Esophagus mucosa (tissue), 1 donor: ENCODE measurements at places on chromosomes 12 and 14. TPM values are rescaled to one million over a fixed set of nuclear protein-coding genes. Genes with fewer than 3 reads are reported as not detected.

KLRF2 gene
- total RNA-seq, result not detected

OR10G2 gene
- not detected for total RNA-seq

TUNAR gene
- not detected for total RNA-seq

MVK gene
- 55.2 TPM for total RNA-seq

ACVRL1 gene
- total RNA-seq, result 4.9 TPM

PRB3 gene
- not detected for total RNA-seq

ERP27 gene
- total RNA-seq, result 4.5 TPM

SLC39A2 gene
- 15.7 TPM for total RNA-seq

STON2 gene
- 54.0 TPM for total RNA-seq

TMEM260 gene
- total RNA-seq, result 8.9 TPM

PRR4 gene
- 0.64 TPM for total RNA-seq

MYF5 gene
- total RNA-seq, result not detected

PTPRB gene
- total RNA-seq, result 5.1 TPM

POTEG gene
- not detected for total RNA-seq

GPRC5D gene
- not detected for total RNA-seq

DCN gene
- total RNA-seq, result 57.4 TPM

MGP gene
- total RNA-seq, result 16.7 TPM

MSI1 gene
- 0.28 TPM for total RNA-seq

XPOT gene
- total RNA-seq, result 63.3 TPM

BDKRB1 gene
- total RNA-seq, result 6.1 TPM

TMTC2 gene
- total RNA-seq, result 17.5 TPM

PTCSC3 gene
- total RNA-seq, result not detected

TOMM20L gene
- total RNA-seq, result not detected

OR10A7 gene
- not detected for total RNA-seq

CYP27B1 gene
- 1.6 TPM for total RNA-seq

PRH2 gene
- total RNA-seq, result not detected

ZDHHC22 gene
- total RNA-seq, result not detected

TMCC3 gene
- total RNA-seq, result 7.3 TPM

CD27 gene
- 0.40 TPM for total RNA-seq

PRB2 gene
- total RNA-seq, result not detected

CFAP251 gene
- 18.3 TPM for total RNA-seq

FGF6 gene
- total RNA-seq, result not detected

E2F7 gene
- 4.0 TPM for total RNA-seq

AQP6 gene
- total RNA-seq, result not detected

SLC6A13 gene
- not detected for total RNA-seq

ATL1 gene
- total RNA-seq, result 3.1 TPM

SERPINA12 gene
- not detected for total RNA-seq

HHIPL1 gene
- total RNA-seq, result 0.28 TPM

PPTC7 gene
- 14.4 TPM for total RNA-seq

OAS1 gene
- total RNA-seq, result 37.2 TPM

MFAP5 gene
- total RNA-seq, result 3.3 TPM

WSCD2 gene
- 0.32 TPM for total RNA-seq

TAS2R50 gene
- 0.68 TPM for total RNA-seq

PLCZ1 gene
- not detected for total RNA-seq

ABHD12B gene
- 0.32 TPM for total RNA-seq

IRAK3 gene
- 3.0 TPM for total RNA-seq

SDS gene
- 0.20 TPM for total RNA-seq

TMEM132D gene
- not detected for total RNA-seq

CPNE6 gene
- total RNA-seq, result not detected

GPRC5A gene
- 11.8 TPM for total RNA-seq
